ENCODE measurements at places on chromosomes 1 and 21.

- DNase-seq, result no peak
Measured at GRCh38 chr1:1996207-1996651, 7.4 kb downstream of the CFAP74 start.

DNA sequence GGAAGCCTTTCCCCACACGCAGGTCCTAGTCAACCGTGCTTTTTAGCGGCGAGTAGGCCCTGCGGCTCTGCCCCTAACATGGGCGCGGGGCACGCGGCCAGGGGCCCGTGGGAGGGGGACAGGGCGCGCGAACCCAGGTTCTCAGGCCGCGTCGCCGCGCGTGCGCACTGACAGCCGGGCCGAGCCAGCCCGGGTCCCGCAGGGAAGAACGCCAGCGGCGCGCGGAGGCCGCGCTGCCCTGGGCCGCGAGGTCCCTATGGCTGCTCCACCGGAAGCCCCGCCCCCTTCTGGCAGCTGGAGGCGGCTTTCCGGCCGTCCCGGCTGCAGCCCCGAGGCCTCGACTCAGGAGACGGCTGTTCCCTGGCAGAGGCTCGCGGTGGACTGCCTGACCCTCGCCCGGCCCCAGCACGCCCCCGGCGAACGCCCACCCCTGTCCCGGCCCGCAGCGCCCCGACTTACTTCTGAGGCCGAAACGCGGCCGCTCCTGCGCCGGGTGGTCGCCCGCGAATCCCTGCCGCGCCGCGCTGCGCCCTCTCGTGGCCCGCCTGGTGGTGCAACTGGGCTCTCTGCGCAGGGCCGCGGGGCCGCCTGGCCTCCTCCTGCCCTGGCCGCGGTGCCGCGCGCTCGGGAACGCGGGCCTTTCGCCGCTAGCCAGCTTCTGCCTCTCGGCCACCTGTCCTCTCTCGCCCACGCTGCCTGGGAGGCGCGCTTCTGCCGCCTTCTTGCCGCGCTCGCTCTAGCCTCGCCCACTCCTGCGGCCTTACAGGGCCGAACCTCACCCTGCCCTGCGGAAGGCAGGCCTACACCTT is 16.6 kb upstream of the RIPPLY3 start:
- DNase-seq, result peak; percentile 59

DNA sequence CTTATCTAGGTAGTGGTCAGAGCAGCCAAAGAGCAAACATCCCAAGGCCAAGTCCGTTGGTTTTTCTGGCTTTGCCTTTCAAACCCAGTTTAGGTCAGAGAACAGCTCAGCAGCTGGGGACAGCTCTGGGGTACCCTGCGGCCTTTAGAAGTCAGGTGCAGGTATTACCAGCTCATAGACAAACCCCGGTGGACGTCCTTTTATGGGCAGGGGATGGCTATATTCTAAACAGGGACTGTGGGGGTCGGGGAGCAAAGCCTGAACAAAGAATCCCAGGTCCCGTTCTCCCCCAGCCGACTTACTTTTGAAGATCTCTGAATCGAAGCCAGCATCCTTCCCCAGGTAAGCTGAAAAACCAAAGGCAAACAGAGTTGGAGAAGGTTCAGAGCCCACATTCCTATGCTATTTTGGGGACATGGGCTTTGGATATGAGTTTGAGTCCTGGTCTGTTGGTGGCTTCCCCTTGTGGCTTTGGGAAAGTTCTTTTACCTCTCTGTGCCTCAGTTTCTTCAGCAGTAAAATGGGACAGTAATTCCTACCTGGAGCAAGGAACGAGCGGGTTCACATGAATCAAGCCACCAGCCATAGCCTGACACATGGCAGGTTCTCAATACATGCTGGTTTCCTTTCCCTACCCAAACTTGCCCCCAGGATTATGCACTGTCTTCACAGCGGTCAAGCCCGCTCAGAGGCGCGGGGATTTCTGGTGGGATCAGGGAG is 16.6 kb downstream of the MYOM3 start:
- no peak for DNase-seq

- DNase-seq, result no peak
Measured at GRCh38 chr1:103960045-103960444, 210.3 kb downstream of the AMY1C start.

GRCh38 chr1:3842912-3843311 is 14.1 kb downstream of the CEP104 start:
- no peak for DNase-seq

DNA sequence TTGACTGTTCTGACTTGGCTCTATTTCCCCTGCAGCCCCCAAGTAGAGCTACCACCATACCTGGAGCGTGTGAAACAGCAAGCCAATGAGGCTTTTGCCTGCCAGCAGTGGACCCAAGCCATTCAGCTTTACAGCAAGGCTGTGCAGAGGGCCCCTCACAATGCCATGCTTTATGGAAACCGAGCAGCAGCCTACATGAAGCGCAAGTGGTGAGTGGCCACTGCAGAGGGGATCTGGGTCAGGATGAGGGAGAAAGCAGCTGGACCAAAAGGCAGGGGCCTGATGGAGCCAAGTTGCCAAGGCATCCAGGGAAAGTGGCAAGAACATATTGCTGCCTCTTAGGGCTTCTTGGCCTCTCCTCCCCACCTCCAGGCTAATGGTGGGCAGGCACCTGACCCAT is 24.1 kb upstream of the TMEM222 start:
- no peak for DNase-seq

DNA sequence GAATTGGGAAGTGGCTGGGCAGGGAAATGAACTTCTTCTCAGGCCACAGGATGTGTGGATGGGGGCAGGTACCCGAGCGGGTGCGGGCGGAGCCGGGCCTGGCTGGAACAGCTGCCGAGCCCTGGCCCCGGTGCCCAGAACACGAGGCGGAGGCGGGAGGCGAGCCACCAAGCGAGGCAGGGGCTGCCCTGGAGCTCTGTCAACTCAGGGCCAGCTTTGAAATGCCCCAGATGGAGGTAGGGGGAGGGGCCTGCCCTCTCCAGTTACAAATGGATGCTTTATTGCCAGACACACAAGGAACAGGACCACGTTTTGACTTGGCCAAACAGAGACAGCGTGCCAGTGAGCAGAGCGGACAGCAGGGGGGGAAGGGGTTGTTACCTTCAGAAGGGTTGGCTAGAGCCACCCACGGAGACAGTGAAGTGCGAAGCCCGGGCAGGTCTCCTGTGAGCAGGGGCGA is 240.4 kb downstream of the SDCCAG8 start:
- DNase-seq, result no peak

DNA sequence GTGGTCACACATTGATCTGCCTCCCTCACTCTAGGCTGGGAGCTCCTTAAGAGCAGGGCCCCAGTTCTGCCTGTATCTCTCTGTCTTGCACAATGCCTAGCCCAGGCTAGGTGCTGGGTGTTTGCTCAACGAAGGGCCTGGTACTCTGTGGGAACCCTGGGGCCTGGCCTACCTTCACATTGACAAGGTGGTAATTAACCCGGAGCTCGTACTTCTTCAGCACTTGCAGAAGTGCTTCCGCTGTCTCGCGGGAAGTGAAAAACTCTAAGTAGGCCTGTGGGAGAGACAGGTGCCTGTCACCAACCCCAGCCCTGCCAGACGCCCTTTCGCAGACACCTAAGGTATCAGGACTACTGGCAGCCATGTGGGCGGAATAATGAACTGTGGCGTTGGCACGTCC is 13.7 kb downstream of the MTHFR start:
- no peak for DNase-seq

GRCh38 chr1:36956570-36956969 is 77.7 kb downstream of the GRIK3 start:
- no peak for DNase-seq
